ENCODE measurements at places on chromosomes 12 and 14.

GRCh38 chr12:128318341-128318740, 51.4 kb downstream of the TMEM132C start:
- no peak for DNase-seq

DNA sequence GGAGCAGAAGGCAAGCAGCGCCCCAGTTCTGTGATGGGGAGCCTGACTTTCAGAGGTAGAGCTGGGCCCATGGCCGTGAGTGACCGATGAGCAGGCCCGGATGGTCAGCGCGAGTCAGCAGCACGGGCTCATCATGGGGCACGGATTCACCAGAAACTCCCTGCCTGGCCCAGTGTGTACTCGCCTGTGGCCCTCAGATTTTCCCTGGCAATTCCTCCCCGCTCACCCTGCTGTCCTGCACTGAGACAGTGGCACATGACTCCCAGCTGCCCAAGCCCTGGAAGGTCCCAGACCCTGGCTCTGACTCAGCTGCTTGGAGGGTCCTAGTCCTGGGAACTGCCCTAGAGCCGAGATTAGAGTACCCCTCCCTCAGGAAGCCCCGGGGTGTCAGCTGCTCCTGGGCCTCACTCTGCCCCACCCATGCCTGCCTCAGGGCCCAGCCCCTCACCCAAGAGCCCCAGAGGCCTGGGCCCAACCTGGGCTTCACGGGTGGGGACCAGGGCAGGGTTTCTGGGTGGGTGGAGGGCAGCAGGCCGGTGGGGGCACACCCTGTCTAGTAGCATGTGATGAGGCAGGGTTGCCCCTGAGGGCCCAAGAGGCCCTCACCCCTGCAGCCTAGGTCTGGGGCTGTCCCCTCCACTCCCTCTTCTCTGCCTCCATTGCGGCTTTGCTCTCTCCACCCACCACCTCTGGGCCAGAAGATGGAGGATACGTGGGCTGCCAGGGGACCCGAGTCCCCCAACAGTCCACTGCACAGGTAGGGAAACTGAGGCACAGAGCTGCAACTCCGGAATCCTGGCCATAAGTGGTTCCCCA, 8.4 kb downstream of the TRMT61A start:
- DNase-seq, result no peak

DNA sequence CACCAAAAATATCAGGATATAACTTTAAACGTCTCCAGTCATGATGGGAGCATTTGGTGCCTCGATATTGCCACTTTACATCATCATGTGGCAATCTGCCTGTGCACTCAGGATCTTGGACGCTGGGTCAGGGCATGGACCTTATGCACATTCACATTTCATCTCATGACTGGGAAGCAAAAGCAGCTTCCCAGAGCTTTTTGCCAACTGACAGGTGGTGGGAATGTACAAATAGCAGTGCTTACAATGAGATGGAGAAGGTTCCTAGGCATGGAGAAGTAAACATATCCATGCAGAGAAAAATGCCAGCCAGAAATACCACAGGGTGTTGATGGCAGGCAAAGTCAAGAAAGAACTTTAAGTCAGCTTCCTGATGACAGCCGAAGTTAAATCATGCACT, 30.3 kb downstream of the EFCAB11 start:
- peak; percentile 33 for DNase-seq

DNA sequence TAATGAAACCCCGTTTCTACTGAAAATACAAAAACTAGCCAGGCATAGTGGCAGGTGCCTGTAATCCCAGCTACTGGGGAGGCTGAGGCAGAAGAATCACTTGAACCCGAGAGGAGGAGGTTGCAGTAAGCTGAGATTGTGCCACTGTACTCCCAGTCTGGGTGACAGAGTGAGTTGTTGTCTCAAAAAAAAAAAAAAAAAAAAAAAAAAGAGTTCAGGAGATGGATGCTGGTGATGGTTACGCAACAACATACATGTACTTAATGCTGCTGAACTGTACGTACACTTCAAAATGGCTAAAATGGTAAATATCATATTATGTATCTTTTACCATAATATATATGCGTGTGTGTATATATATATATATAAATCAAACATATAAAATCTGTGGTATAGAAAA, 29.0 kb downstream of the ACTN1 start:
- DNase-seq, result peak; percentile 73

- no peak for DNase-seq
Observed at GRCh38 chr14:29944091-29944490, 16.4 kb upstream of the PRKD1 start.

GRCh38 chr12:51621156-51621922, 30.3 kb downstream of the SCN8A start:
- DNase-seq, result no peak

- no peak for DNase-seq
Observed at GRCh38 chr12:51869931-51870330, 18.0 kb upstream of the ANKRD33 start.

DNA sequence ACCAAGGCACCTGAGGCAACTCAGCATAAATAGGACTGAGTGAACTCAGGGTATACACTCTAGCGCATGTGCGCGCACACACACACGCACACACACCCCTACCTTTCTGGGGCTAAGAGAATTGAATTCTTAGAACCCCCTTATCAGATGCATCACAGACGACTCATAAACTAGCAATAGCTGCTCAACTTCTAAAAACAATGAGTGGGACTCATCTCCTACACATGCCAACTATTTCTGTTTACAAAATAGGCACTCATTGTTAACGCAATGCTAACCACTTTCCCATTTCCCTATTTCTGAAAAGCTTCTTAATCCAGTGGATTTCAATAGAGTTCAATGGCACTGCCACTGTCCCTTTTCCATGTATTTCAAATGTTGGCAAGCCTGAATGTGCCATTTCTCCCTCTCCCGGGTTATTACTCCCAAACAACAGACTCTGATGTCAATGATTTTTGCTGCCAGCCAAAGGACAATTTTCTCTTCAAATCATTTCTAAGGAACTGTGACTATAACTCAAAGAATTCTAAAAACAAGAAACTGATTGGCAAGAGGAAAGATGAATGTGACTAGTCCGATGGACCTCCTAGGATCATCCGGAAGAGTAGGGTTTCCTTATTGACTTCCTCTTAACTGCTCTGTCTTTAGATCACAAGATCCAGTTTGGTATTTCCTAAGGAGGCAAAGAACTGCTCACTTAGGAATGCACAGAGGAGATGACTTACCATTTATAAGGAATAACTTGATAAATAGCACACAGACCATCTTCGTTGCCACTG, 48.8 kb downstream of the SLC38A1 start:
- peak; percentile 94 for DNase-seq

DNA sequence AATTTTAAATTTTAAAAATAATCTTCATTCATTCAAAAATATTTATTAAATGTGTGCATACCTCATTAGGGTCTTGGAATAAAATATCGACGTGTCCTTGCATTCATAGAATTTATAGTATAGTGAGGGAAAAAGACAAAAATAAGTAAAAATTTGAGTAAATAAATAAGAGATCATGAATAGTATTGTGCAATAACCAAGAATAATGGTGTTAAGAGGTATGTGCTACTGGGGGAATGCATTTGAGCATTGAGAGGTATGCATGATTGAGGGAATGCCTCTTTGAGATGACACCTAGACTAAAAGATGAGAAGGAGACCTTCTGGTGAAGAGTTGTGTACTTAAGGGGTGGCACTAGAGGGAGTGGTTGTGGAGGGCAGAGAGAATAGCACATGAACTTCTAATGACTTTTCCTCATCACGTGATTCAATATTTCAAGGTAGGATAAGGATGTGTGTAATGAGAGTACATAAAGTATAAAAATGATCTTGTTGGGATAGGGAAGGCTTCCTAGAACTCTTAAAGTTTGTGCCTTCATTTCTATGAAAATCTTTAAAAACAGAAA, 18.8 kb upstream of the CATSPERB start:
- DNase-seq, result no peak

- no peak for DNase-seq
Observed at GRCh38 chr12:132542661-132543060, 52.7 kb downstream of the FBRSL1 start.

- no peak for DNase-seq
Observed at GRCh38 chr12:113936460-113936859, 29.7 kb downstream of the RBM19 start.

- DNase-seq, result no peak
Observed at GRCh38 chr14:105879867-105880561, 353.6 kb downstream of the TMEM121 start.

DNA sequence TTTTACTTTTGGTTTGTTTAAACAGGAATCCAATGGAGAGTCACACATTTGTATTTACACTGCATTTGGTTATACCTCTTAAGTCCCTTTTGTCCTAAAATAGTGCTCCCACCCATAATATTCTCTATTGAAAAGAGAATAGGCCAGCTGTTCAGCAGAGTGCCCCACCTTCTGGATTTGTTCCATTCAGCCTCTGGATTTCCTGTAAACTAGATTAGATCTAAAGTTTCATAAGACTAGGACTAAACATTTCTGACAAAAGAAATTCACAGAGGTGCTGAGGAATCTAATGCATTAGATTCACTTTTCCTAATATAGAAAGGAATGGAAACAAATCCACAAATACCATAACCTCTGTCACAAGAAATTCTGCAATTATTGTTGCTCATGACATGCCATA, 38.1 kb downstream of the GCH1 start:
- no peak for DNase-seq

DNA sequence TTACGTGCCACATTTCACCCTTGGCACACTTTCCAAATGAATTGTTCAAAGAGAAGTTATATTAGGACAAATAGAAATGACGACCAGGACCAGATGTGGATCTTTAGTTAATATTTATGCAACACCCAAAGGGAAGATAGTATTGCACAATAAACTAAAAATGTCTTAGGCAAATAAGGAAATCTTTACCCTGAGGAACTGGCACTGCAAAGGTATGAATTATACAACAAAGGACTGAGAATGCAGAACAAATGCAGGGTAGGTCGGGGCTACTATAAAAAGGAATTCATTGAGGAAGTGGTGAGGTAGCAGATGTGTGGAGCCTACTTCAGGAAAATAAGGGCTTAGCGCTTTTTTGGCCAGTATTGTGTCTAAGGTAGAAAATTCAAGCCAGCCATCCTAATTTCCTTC, 3.9 kb upstream of the TMTC2 start:
- DNase-seq, result peak; percentile 51

GRCh38 chr14:95290871-95291431, 28.8 kb downstream of the CLMN start:
- DNase-seq, result peak; percentile 59

DNA sequence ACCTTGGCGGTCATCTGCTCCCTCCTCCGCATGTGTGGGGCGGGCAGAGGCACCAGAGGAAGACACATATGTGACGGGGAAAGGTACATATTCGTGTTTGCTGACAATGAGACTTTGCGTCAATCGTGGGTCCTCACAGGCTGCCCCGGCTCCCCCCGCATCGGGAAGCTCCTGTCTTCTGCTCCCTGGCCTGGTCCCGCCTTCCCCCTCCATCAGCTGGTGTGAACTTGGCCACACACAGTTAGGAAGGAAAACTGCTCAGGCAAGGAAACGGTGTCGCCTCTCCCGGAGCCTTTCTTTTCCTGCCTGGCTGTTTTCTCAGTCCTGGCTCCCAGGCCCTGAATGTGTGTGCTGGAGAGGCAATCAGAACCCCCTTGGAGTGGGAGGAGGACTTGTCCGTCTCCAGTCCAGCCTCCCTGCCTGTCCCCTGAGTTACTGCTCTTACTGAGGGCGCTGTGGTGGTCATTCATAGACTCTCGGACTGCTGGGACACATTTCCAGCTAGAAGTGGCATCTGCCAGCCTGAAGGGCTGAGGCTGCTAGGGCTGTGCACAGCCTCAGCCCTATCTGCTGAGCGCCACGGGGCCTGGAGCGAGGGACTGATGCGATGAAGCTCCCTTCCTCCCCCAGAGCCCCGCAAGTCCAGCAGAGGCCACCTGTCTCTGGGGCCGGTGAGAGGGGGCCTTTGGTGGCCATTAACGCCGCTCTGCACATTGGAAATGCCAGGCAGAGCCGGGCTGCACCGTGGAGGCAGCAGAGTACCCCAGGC, 44.2 kb upstream of the TSPAN9 start:
- no peak for DNase-seq

GRCh38 chr14:102914474-102915291, 7.8 kb upstream of the AMN start:
- no peak for DNase-seq

- no peak for DNase-seq
Observed at GRCh38 chr14:71588576-71589215, 343.5 kb upstream of the RGS6 start.

- peak; percentile 59 for DNase-seq
Observed at GRCh38 chr14:68824517-68825347, 31.9 kb upstream of the ZFP36L1 start.

DNA sequence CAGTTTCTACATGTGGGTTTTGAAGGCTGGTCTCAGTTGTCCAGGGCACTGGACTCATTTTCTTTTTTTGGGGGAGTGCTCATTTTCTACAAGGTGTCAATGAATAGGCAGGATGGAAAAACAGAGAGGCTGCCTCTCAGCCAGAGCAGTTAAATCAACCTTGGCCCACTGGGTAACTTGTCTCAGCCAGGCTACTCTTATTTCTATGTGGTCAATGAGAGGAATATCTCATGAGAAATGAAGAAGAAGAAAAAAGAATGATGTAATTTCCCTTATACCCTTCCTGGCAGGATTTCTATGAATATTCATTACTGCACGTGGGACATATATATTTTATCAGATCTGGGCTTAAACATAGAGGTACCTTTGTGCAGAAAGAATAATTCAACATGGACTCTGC, 155.2 kb upstream of the E2F7 start:
- DNase-seq, result no peak

- DNase-seq, result no peak
Observed at GRCh38 chr14:54174457-54174856, 217.8 kb upstream of the BMP4 start.

- DNase-seq, result peak; percentile 98
Observed at GRCh38 chr12:57280211-57281062, 29.4 kb upstream of the STAC3 start.

- DNase-seq, result no peak
Observed at GRCh38 chr12:31850268-31850667, 108.9 kb upstream of the RESF1 start.
